ENCODE measurements at places on chromosomes 2 and 18.

GRCh38 chr18:3468066-3468705 lies 18.2 kb downstream of the TGIF1 start:
- no peak for DNase-seq

GRCh38 chr18:59744271-59744721 lies 47.1 kb upstream of the CCBE1 start:
- DNase-seq = no peak

DNA sequence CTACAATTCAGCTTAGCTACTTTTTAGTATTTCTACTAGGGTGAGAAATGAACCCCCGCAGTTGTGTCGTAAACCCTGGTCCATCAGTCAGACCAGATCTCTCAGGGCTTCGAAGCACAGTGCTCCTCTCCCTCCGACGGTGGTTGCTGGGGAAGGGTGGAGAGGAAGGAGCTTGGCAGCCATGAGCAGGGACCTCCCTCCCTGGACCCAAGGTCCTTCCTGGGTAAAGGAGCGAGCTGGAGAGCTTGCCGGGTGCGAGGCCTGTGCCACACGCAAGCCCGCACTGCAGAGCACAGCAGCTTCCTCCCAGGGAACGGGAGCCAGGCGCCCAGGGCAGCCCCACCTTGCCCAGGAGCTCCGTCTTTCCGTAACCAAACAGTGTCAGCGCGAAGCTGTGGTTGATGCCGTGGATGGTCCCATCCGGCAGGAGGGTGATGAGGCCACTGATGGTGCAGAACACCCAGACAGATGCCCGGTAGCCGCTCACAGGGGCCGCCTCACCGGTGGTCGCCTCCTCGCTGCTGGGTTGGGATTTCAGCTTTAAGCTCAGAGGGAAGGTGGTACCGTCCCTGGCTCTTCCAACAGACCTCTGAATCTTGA lies 12.5 kb downstream of the PASK start:
- DNase-seq = no peak

- DNase-seq = no peak
Observed at GRCh38 chr18:9757827-9758621, 49.9 kb downstream of the RAB31 start.

DNA sequence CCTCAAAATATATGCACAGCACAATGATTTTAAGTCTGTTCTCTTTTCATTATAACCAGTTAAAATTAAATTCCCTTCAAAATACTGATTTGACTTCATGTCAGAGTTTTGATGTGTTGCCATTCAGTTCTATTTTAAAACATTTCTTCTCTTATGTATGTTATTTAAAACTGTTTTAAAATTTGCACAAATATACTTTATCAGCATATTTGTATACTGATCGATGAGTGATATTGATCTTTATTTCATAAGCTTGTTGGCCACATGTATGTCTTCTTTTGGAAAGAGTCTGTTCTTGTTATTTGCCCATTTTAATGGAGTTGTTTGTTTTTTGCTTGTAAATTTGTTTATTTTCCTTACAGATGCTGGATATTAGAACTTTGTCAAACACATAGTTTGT lies 496.3 kb upstream of the VWC2L start:
- no peak for DNase-seq

DNA sequence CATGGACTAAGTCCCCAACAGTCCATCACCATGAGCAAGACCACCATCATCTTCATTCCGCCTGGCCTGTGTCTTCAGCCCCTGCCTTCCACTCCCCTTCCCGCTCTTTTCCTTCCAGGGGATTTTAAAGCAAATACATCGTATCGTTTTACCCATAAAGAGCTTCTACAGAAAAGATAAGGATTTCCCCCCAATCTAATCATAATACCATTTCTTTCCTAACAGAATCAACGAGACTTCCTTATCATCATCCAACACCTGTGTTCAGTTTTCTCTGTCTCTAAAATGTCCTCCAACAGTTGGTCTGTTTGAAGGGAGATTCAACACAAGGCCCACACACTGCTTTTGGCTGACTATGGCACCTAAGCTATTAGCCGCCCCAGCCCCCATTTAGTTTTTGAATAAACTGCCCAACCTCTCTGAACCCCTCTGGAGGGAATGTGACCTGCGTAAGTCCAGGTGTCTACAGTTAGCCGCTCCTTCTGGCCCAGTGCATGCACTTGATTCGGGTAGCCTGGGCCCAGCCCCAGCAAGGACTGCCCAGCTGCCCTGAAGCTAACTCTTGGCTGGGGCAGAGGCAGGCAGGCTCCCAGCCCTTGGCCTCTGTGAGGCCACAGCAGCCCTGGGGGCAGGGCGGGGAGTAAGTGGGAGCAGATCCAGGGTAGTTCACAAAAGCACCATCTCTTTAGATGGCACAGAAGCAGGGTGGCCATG lies 25.3 kb upstream of the SEMA4C start:
- no peak for DNase-seq

DNA sequence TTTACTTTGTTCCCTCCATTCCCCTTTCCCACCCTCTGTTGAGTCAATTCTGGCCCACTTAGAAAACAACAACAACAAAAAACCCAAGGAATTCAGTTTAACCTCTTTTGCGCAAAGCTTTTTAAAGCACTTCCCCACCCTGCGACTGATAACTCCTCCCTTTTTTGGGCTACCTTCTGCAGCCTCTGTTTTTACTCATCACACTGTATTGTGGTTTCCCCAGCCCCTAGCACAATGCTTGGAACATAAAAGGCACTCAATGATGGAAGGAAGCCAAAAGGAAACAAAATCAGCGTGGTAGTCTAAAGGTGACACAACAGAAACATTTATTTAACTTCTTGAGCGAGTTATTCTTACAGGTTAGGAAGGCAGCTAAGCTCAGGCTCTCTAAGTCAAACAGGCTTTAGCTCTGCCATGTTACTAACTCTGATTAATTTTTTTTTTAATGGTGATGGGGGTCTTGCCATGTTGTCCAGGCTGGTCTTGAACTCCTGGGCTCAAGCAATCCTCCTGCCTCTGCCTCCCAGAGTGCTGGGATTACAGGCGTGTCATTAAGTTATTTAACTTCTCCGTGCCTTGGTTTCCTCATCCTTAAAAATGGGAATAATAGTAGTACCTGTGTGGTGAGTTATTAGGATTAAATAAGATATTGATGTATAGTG lies 1.3 kb downstream of the CEP68 start:
- DNase-seq = peak; percentile 51

- no peak for DNase-seq
Observed at GRCh38 chr2:175947073-175947472, 55.0 kb downstream of the LNPK start.

DNA sequence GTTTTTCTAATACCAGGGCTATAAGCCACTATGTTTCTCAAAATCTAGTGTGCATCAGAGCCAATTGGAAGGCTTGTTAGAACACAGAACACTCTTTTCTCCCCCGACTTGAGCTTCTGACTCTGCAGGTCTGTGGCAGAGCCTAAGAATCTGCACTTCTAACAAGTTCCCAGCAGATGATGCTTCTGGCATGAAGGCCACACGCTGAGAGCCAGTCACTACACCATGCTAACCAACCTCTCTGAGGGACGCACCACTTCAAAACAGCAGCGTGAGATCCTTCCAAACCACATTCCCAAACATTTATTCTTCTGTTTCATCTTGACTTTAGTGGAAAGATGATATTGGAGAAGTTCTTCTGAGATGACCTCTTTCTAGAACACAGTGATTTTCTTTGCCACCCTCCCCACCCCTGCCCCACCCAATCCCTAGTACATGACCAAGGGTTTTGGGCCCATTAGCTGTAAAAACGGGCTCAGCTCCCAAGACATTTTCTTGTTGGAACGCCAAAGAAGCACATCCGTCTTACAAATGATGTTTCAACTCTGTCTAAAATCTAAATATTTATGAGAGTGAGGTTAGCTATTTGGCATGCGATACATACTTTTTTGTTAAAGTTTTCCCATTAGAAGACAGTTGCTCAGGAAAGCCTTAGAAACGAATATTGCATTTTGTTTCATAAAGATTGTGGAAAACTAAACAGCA lies 391.9 kb downstream of the TMEM182 start:
- DNase-seq = no peak

DNA sequence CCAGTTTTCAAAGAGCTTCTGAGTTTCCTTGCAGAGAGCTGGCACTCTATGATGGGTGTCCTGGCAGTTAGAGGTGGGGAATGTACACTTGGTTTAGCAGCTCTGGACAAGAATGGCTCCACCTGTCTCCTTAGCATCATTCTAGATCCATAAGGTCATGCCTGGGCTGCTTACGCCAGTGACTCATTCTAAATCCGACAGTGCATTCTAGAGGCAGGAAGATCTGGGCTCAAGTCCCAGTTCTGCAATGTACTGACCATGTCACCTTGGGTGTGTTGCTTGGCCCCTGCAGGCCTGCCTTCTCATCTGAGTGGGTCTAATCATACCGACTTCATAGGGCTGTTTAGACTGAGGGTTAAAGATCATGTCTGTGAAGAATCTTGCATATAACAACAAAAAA lies 46.5 kb downstream of the PTGR3 start:
- no peak for DNase-seq

DNA sequence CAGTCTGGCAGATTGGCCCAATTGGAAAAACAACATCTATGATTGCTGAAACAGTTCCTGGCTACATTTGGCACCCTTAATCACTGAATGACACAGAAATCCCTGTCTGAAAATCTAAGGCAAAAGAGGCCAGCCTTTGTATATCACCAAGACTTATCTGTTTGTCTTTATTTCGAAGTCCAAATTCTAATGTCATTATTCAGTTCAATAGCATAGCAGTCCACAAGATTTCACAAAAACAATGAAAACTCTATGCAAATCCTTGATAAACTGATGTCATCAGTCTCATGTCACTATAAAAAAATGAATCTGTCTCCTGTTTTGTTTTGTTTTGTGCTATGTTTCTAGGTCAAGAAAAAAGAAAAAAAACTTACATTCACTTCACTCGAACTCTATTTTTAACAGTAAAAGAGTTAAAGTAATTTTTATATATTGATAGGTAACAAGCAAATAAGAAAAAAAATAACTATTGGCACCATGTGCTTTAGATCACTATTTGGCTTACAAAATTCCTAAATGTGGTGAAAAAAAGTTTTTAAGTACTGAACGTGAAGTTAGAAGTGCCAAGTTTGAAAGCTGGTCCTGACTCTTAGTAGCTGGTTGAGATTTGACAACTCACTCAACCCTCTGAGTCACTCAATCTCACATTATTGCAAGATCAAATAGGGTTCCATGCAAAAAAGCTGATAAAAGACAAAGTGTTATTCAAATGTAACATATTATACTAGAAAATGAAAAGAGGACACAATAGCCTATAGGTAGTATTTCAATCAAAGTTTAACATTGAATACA lies 359.3 kb downstream of the IRS1 start:
- no peak for DNase-seq

GRCh38 chr2:143535802-143536201 lies 406.6 kb downstream of the ARHGAP15 start:
- DNase-seq = no peak

DNA sequence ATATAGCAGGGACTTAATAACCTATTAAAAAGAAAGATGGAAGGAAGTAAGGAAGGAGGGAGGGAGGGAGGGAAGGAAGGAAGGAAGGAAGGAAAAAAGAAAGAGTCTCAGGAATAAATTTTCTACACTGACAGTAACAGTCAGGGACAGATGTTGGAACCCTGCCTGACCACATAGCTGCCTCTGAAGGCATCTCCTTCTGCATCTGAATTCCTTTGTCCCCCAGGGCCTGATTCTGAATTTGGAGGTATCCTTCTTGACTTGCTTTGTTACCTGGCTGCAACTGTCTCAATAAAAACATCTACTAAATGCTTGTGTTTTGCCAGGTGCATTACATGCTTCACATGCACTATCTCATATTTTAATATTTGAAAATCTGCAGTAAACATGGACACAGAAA lies 17.4 kb upstream of the LRATD1 start:
- DNase-seq = no peak

DNA sequence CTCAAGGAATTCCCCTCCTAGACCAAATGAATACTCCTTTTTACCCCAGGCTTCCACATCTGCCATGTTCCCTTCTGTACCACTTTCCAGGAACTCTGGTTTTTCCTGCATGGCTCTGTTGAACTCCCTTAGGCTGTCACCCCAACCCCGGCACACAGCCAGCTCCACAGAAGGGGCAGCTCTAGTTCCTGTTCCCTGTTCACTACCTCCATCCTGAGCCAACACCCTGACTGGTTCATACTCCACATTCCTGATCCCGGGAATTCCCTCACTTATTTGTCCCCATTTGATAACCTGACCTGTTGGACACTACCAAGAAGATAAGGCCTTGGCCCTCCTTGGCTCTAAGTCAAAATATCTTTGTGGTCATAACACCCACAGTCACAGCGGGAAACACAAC lies 280.9 kb upstream of the RAB6C start:
- DNase-seq = no peak

- DNase-seq = no peak
Observed at GRCh38 chr2:56325661-56326345, 142.0 kb downstream of the CCDC85A start.

- DNase-seq = no peak
Observed at GRCh38 chr2:5908071-5908470, 215.9 kb downstream of the SOX11 start.

DNA sequence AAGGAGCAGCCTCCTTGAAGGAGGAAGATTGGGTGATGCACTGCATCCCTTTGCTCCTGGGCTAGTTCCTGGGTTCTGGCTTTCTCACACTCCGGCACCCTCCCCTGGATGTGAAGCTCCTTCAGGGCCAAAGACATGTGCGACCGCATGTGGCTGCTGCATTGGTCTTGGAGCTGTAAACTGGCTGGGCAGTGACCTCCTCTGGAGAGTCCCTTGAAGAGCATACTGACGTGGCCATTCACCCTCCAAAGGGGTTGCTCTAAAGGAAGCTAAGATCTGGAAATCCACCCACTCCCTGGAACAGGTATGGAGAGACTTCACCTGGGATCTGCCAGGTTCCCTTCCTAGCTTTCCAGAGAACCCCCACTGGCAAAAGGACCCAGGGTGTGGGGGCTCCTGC lies 62.1 kb downstream of the TMEM17 start:
- no peak for DNase-seq

- no peak for DNase-seq
Observed at GRCh38 chr18:24482821-24483220, 22.4 kb downstream of the HRH4 start.

- no peak for DNase-seq
Observed at GRCh38 chr2:165745916-165746315, 48.1 kb downstream of the GALNT3 start.

DNA sequence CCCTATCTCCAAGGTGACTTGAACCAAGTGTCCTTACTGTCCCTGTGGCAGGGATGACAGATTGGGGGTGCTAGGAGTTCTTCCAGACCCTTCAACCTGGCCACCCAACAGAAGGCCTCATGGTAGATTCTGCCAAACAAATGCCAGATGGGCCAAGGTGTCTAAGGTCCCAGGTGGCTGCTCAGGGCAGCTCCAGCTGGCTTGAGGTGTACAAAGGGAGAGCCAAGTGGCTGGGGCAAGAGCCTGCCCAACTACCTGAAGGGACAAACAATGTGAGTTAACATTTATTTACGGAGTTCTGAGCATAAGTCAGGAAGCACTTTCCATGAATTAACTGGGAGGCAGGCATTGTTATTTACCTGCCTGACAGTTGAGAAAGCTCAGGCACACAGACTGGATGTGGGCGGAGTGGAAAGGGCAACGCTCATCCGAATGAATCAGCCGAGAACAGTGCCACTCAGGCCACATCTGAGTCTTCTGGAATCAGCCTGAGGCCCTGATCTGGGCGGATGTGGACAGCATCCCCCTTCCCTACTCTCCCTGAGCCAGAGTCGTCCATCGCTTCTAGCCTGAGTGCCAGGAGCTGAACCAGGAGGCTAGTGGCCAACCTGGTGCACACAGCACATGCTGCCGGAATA lies 4.4 kb upstream of the KCNIP3 start:
- DNase-seq = no peak
